ENCODE measurements at places on chromosomes 12 and 14. TPM values are rescaled to one million over a fixed set of nuclear protein-coding genes. Genes with fewer than 3 reads are reported as not detected.

GRCh38 chr14:102138961-102139285, 774 bp upstream of the WDR20 start:
- no peak for DNase-seq

DDN gene
- 0.77 TPM for total RNA-seq

GRCh38 chr12:14768823-14769405, 34.4 kb downstream of the WBP11 start:
- no peak for DNase-seq

DNA sequence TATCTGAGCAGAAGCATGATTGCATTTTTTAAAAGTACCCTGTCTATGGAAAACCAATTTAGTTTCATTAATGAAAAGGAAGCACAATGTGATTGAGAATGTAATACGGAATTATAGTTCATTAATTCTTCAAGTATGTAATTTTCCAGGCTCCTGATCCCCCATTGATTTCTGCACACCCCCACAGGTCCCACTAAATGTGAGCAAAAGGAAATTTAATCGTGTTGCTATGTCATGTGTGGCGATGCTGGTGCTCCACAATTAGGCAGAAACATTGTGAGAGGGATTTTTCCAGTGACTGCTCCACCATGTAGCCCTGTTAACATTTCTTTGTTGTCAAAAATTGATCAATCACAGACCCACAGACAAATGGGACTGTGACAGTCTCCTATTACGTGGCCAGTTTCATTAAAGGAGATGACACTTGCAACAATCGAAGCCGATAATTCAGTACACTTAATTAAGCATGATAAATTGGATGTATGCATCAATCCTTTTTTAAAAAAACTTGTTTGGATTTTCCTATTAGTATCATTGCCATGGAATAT, 306.0 kb downstream of the NELL2 start:
- no peak for DNase-seq

DNA sequence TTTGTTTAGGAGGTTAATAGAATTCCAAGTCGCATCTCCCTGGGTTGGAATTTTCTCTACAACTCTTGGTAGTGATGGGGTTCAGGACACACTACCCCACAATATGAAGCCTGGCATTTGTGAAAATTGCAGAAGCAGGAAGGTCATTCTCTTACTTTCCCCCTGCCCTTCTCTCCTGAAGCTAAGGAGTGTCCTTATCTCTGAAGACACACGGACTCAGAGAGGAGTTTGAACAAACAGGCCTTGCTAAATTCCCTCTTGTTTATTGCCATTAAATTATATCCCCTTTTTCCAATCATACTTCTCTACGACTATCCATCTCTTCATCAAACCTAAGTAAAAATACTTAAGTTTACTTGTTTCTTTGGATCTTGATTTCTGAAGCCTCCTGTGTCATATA, 443.0 kb downstream of the RAD51B start:
- DNase-seq: no peak

DNA sequence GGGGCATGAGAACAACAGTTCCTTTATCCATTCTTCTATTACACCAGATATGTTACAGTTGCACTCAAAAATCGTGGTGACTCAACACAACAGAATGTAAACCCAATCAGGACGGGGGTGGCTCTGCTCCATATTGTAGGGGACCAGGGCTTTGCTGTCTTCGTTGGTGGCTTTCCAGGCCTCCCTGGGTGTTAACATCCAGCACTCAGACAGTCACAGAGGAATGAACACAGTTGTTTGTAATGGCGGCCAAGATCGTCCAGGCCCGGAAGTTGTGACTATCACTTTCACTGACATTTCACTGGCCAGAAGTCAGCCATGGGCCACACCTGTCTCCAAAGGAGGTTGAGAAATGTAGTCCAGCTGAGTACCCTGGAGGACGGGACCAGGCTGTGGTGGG, 204.1 kb downstream of the CACNA1C start:
- DNase-seq: no peak

LRRC74A gene
- not detected for total RNA-seq

C12orf57 gene
- 238 TPM for total RNA-seq

ANKRD33 gene
- total RNA-seq: not detected

DNA sequence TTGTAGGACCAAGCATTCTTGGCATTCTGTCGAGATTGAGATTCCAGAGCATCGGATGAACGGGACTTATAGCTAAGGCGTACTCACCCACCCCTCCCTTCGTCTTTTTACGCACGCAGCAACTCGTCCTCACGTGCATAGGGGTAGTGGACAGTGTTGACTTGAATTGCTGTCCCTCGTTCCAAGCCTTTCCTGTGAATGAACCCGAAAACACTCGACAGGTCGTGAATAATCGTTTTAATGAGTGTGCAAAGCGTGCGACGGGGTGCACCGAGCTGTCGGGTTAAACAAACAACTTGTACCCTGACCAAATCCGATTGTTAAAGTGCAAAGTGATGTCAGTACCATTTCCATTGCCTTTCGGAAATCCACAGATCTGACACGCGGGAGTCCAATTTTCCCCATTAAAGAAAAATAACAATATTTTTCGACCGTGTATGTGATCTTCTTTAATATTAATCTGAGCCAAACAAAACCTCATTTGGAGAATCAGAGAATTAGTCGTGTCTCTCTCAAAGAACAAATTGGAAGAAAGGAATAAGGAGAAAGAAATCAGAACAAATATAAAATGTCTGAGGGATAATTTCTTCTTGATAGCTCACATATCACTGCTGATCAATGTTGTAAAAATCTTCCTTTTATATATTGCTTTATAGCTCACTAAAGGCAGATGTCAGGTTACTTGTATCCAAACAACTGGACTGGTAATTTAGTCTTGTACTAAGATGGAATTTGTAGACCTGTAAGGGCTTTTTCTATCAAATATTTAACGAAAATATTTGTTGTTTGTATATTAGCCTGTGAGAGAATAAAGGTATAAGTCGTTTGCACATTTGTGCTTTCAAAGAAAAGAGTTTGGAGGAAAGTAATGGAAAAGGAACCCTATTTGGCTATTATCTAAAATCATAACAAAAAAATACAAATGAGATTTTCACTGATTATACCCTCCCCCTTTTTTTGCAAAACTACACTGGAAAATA, 11.8 kb downstream of the FOXG1 start:
- DNase-seq: no peak

GRCh38 chr12:69647178-69647577, 36.5 kb upstream of the LRRC10 start:
- DNase-seq: no peak

YEATS4 gene
- total RNA-seq: 12.8 TPM

DNA sequence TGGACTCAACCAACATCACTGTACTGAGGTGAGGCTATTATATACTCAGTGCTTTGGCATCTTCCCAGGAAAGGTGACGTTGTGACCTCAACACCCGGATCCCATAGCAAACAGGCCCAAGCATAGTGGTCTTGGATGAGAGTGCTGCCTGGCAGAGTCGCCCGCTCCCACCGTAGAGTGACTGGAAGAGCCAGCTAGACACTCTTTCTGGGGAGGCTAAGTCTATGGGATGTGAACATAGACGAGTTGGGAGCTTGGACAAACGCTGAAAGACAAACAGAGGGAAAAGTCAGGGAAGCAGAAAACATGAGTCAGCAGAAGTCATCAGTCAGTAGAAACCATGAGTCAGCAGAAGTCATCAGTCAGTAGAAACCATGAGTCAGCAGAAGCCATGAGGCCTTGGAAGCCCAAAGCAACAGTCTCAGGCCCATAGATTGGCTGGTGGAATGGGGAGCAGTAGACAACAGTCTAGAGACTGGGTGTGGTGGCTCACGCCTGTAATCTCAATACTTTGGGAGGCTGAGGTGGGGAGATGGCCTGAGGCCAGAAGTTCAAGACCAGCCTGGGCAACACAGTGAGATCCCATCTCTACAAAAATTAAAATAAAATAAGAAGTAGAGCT, 66.4 kb upstream of the MAP1LC3B2 start:
- no peak for DNase-seq

GRCh38 chr12:29844667-29845066, 60.9 kb upstream of the TMTC1 start:
- DNase-seq: no peak

TAPBPL gene
- total RNA-seq: 13.1 TPM

DNA sequence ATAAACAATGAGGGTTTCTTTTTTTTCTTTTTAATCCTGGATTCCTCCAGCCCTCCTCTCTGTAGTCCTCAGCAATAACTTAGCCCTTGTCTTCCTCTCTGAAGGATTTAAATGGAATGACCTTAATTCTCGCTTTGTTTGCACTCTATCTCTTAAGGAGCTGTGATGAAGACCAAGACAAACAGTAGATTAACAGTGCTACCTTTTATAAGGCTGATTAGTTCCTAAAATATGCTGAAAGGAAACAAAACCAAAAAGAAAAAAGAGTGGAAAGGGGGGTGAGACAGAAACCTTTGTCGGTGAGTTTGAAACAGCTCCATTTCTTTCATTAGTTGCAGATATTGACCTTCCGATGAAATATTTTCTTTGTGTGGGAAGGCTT, 38.7 kb upstream of the PTCSC3 start:
- DNase-seq: no peak

DNA sequence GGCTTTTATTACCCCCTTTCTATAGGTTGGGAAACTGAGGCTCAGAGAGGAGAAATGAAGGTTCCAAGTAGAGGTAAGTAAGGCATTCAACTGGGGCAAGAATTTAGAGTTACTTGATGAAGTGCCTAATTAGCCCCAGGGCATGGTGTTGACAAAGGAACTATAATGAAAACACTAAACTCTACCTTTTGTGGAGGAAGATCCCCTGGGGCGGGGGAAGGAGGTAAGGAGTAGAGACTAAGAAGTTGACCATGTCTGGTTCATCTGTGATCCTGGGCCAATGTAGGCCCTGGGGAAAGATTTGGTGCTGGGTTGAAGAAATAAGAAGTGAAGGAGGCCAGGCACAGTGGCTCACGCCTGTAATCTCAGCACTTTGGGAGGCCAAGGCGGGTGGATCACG, 16.2 kb upstream of the COX6A1 start:
- no peak for DNase-seq
